Esophagus squamous epithelium (tissue), 5 donors: ENCODE measurements at places on chromosomes 6 and 20.

DNA sequence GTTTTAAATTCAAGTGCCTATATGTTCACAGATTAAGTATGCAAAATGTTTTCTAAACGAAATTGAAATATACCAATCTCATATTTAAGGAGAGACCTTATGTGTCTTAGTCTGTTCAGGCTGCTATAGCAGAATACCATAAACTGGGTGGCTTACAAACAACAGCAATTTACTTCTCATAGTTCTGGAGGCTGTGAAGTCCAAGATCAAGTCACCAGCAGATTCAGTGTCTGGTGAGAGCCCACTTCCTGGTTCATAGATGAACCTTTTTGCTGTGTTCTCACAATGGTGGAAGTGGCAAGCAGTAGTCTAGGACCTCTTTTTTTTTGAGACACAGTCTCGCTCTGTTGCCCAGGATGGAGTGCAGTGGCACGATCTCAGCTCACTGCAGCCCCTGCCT lies 3.5 kb upstream of the DSTN start:
- DNase-seq: no peak

GRCh38 chr6:69918813-69919475 lies 52.6 kb downstream of the COL19A1 start:
- no peak for DNase-seq

DNA sequence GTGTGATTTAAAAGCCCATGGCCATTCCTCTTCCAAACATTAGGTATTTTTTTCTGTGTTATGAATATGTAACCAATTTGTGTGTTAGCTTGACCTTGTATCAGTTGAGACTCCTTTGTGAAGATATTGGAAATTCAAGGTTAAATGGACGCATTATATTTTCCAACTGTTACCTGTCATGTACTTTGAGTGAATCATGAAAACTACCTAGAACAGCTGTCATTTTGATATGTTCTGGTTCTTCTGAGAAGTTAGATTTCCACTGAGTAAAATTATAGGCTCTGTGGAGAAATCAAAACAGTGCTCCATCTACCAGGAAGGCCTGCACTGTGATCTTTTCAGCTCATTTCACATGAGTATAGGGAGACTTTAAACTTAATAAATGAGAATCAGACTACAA lies 470.0 kb downstream of the NKAIN2 start:
- no peak for DNase-seq

GRCh38 chr6:114945392-114945791 lies 602.6 kb upstream of the HS3ST5 start:
- DNase-seq: no peak

GRCh38 chr20:17664025-17664633 lies 17.9 kb downstream of the RRBP1 start:
- no peak for DNase-seq

- no peak for DNase-seq
Measured at GRCh38 chr20:47568019-47568418, 66.3 kb downstream of the NCOA3 start.
